ENCODE measurements at places on chromosomes 6 and 20.

DNA sequence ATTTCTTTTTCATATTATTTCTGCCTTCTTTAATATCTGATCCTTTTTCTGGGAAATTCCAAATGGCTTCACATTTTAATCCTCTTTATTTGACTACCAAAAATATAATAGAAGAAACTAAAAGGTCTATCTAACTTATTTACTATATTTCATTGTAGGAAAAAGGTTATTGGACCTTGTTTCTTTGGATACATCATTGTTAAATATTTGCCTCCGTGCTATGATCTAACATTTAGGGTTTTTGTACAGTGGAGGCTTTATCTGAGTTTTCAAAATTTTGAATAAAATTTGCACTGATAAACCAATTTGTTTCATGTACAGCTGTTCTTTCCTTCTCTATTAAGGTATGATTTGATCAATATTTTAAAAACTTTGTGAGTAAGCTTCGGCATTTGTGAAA is 109.5 kb downstream of the MEI4 start:
- no peak for DNase-seq

GRCh38 chr6:42460883-42461282 is 9.2 kb upstream of the TRERF1 start:
- DNase-seq, result no peak

GRCh38 chr20:2051946-2052345 is 49.7 kb upstream of the STK35 start:
- no peak for DNase-seq

GRCh38 chr6:149864578-149865535 is 698 bp upstream of the LRP11 start:
- DNase-seq, result peak; percentile 87

DNA sequence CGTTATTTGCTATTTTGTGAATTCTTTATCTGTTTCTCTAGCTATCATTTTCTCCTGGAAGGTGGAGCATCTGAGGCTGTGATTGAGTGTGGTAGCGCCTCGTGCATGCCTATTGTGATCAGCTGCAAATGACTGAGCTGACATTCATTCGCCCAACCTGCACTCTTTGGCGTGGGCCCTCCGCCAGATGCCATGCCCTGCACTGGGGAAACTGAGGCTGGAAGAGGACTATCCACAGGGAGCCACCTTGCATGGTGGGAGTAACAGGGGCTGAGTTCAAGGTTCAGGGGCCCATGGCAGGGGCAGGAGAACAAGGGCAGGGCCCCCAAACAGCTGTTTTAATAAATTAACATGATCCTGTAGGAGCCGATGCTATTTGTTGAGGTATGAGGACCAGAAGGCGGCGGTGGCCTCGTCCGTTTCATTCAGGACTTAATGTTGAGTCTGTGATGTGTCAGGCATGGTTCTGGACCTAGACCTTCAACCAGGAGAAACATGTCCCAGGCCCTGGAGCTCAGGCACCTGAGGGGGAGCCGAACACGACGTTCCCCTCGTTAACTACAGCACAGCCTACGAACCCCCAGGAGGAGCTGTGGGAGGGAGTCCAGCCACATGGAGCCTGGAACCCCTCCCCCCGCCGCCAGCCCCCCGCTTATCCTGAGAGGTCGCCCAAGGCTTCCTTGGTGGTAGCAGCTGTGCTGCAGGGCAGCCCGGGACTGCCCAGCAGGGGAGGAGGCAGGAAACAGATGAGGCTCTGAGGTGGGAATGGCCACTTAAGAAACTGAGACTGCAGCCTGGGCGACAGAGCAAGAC is 242.9 kb downstream of the CDH4 start:
- DNase-seq, result no peak

All from NCI-H1105 (cell line).